Esophagus squamous epithelium (tissue), 5 donors: ENCODE measurements at places on chromosomes 3 and 15.

DNA sequence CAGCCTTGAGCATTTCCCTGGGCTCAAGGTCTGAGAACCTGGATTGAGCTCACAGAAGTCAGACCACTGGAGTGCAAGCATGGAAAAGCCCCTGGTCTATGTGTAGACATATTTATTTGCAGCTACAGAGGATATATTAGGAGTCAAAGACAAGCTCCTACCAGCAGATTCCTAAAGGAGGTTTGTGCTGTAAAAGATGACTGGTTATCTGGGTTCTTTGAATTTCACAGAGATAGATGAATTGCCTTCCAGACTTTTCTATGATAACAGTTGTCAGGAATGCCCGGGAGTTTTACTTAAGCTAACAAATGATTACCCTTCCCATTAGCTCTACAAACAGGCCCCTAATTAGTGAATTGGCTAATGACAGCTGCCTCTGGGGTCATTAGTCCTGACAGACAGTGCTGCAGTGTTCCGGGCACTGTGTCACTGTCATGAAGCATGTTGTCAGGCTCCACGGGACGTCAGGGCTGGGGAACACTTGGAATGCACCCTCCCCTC lies 48.8 kb upstream of the PLXNA1 start:
- no peak for DNase-seq

GRCh38 chr3:58952128-58952917 lies 97.5 kb downstream of the CFAP20DC start:
- no peak for DNase-seq

DNA sequence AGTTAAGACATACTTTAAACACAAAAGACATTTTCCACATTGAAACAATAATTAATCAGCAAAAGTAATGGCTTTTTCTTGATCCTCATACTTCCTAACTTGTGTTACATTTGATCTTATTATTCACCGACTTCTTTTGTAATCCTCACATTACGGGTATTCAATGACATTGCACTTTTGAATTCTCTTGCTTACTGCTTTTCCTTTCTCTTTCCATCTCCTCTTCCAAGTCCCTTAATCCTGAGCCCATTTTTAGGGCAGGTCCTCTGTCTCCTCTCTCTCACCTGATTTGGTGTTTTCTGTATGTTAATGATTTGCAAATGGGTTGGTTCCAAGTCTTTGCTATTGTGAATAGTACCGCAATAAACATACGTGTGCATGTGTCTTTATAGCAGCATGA lies 48.5 kb upstream of the RAP2B start:
- no peak for DNase-seq

DNA sequence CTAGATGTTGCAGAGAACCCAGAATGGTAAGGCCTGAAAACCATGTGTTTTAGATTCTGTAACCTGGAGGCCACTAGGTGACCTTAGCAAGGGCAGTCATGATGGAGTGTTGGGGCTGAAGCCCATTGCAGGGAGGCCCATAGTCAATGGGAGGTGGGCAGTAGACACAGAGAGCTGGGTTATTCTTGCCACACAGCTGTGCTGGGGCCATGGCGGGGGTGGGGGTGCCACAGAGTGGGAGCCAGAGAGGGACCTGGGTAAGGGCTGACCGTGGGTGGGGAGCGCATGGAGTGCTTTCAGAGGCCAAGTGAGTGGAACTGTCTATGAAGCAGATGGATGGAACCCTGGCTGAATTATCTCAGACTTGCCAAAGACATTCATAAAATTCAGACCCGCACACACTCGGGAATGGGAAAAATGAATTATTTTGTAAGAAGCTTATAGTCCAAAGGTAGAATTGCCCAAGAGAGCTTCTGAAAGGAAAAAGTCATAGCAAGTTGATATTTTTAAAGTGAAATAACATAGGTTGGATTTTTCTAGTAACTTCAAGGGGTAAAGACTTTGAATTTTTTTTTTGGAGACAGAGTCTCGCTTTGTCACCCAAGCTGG lies 53.9 kb downstream of the SMAD3 start:
- DNase-seq, result no peak
